ENCODE measurements at places on chromosomes 3 and 15.
A peak's percentile ranks its signal among the peaks of the same experiment; 100 is the strongest.

DNA sequence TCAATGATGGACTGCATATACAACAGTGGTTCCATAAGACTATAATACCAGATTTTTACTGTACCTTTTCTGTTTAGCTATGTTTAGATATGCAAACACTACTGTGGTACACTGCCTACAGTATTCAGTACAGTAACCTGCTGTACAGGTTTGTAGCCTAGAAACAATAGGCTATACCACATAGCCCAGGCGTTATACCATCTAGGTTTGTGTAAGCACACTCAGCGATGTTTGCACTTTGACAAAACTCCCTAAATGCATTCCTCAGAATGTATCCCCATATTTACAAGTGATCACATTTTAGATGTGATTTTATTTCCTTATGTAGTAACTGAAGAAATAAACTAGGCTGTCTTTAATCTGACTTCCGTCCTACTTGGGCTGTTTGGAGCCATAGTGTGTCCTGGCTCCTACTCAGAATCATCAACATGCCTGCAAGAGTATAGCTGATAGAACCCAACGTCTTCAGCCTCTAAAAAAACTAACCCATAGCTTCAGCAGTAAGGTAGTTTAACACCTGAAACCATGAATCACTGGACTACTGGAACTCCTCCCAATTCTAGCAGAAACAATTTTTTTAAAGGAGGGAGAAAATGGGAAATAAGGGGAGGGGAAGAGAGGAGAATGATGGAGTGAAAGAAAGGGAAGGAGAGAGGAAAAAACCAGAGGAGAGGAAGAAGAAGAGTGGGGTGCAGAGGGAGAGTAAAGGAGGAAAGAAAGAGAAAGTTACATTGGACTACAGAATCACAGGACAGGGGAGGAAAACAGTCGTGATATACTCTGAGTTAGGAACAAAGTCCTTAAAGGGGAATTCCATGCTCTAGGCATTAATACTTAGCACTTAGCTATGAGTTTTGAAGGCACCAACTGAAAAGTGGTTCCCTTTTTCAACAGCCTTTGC is 67.7 kb upstream of the PLXND1 start:
- DNase-seq = no peak

GRCh38 chr3:59303452-59303851 is 253.6 kb upstream of the CFAP20DC start:
- no peak for DNase-seq

- no peak for DNase-seq
These were observed 151.5 kb upstream of the BHLHE40 start for GRCh38 chr3:4827767-4828166.

DNA sequence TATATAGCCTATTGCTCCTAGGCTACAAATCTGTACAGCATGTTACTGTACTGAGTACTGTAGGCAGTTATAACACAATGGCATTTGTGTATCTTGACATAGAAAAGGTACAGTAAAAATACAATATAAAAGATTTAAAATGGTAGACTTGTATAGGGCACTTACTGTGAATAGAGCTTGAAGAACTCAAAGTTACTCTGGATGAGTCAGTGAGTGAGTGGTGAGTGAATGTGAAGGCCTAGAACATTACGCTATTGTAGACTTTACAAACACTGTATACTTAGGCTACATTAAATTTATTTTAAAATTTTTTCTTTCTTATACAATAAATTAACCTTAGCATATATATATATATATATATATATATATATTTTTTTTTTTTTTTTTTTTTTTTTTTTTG is 140.0 kb upstream of the UBE2E1 start:
- no peak for DNase-seq

GRCh38 chr3:184231671-184232070 is 2.3 kb downstream of the VWA5B2 start:
- DNase-seq = no peak

GRCh38 chr3:65548848-65549625 is 489.7 kb downstream of the MAGI1 start:
- no peak for DNase-seq

- no peak for DNase-seq
These were observed 173.3 kb downstream of the RAB11A start for GRCh38 chr15:66042624-66043023.

DNA sequence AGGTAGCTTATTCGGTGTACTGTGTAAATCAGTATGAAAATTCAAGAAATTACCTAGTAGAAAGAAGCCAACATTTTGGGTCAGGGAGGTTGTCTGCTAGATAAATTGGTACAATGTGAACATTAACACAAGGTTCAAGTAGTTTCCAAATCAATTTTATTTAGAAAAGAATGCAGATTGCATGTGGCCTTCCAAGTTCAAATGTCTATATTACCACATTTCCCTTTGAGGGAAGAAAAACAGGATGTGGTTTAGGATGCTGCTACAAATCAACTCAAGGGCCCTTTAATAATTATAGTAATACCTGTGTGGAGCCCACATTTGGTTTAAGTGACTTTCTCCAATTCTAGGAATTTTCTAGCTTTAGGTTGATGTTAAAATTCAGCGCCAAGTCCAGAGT is 57.5 kb downstream of the CADPS start:
- DNase-seq = no peak

DNA sequence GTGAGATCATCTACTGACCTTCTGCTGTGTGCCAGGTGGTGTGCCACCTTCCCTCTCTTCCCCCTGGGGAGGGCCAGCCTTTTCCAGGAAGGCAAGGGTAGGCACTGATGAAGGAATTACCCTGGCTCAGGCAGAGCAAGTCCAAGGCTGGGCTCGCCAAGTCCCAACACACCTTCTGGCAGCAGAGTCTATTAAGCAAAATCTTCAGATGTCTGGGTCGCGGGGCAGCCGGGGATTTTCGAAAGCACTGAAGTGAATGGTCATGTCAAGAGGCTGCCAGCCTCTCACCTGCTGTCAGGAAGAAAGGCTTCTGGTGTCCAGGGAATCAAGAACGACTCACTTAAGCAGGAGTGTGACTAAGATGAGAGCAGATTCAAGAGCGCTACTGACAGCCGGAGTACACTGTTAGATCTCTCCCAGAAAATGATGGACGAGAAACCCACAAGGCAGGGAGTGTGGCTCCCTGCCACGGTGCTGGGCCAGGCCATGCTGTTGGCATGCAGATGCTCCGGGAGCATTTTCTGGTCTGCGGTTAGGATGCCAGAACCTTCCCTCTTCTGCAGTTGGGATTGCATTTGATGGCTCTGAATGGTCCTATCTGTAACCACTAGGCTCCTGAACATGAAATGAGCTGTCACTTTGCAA is 479.8 kb downstream of the SHQ1 start:
- no peak for DNase-seq

DNA sequence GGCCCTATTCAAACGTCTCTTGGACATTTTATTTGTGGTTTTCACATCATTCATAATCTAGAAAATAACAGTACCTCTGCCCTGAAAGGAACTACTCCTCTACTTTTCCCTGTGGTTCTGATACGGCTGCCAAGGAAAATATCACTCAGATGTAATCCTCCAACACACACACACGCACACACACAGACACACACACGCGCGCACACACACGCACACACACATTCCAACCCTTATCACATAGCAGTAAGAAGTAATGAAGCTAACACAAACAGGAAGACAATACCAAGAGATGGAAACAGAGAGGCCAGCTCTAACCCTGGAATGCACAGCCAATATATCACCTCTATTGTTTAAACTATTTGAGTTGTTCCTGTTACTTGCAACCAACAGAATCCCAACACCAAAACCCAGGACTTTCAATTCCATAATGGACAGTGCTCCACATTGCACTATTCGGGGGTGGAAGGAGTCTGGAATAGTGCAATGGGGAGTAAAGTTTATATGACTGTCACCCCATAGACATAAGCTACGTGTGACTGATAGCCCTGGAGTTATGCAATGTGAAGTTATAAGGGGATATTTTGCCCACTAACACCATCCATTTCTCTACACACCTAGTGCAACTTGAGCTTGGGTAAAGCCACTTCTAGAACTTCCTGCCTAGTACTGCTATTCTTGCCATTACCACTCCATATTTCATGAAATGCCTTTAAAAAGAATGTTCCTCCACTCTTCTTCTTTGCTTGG is 71.3 kb upstream of the FNDC3B start:
- DNase-seq = no peak

GRCh38 chr3:118714800-118715199 is 319.8 kb downstream of the IGSF11 start:
- DNase-seq = no peak

DNA sequence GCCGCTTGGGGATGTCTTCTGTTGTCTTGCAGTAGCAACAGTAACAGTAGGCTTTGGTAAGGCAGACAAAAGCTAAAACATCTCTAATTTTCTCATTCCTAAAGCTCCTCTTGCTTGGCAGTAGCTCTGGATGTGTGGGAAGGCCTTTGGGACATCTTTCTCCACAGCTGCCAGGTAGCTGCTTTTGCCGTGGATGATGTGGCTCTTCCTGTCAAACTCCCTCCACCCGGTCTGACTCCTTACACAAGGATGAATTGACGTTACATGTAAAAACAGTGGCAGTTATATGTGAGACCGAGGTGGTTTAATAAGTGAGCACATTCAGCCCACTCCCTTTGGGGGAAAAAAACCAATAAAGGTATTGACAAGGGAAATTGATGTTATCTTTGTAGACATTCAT is 309.1 kb downstream of the TUSC7 start:
- no peak for DNase-seq

DNA sequence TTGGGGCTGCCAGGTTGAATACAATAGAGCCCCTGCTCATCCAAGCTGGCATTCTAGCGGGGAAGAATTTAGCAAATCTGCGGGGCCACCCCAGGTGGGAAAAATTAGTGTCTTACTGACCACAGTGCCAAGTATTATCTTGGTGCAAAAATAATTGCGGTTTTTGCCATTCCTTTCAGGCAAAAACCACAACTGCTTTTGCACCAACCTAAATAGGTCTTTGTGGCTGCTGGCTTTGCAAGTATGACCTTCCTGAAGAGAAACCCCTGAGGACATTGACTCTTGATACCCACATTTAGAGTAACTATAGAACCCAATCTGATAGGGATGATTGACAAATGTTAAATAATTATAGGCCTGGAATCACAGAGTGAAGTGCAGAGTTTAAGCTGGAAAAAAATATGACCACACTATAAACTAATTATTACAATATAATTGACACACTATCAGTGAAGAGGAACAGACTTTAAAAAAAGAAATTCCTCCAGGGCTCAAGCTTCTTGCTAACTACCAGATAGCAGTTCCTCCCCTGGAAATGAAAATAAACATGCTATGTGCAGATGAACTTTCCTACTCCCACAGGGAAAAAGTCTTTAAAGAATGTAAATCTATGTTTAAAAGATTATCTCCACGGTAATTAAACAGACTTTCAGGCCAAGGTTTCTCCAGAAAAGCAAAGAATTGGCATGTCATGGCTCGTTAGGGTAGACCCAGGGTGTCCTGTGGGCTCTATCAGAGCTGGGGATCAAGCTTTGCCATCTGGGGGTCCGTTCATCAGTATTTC is 34.4 kb downstream of the CA12 start:
- DNase-seq = no peak

DNA sequence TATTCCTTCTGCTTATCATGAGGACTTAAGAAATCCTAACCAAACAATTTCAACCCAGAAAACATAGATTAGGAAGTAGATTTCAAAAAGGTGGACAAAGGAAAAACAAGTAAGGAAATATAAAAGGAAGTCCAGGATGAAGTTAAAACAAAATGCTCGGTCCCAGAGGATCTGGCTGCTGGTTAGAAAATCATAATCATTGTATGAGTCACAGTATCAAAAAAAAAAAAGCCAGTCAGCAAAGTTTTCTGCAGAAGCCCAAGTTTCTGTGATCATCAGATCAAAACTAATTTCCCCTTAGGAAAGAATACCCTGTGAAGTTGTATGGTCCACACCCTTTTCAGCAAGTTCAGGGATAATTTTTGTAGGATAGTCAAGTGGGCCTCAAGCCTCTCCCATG is 43.0 kb upstream of the LRTM1 start:
- no peak for DNase-seq

DNA sequence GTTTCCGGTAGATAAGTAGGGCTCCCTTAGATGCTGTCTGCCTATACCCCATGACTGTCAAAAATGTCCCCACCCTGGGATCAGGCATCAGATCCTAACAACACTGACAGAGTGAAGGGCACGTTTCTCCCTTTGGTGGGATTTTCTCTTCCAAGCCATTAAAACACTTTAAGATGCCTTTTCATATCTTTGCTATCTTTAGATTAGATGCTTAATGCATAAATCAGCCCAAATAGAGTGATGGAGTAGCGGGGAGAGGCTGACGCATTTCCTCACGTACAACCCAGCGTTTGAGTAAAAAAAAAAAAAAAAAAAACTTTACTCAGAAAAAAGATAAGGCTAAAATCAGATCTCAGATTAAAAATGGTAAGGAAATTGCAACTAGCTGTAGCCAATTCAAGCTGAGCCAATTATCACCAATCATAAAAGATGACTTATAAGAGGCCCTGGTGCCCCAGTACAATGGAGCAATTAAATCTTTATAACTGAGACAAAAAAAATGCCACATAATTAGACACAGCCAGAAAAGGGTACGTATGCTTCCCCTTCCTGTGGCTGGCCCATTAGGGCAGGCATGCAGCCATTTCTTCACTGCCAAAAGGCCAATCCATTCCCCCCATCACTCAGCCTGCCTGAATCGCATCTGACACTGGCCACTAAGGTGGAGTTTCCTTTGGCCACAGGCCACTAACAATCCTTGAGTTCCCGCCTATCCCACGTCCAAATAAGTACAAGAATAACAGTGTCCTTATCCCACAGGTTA is 45.0 kb downstream of the RFTN1 start:
- no peak for DNase-seq

DNA sequence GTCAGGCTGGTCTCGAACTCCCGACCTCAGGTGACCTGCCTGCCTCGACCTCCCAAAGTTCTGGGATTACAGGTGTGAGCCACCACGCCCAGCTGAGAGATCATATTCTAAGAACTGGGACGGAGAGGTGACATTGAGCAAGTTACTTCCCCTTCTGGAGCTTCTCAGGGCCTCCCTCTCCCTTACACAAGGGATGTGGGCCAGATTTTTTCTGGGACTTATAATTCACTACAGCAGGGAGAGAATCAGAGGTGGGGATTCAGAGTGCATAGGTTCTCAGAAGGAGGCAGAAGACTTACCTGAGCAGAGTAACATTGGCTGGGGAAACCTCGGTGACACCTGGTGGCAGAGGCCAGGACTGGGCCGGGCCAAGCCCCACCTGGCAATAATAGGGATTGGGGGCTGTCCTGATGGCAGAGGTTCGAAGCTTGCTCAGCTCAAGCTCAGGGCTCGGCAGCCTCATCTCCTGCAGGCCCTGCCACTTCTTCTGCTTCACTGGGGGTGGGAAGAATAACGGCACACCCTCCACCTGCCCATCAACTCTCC is 6.8 kb downstream of the LTK start:
- no peak for DNase-seq

- DNase-seq = peak; percentile 60
These were observed 114.3 kb upstream of the ARHGEF3 start for GRCh38 chr3:56915966-56916586.

DNA sequence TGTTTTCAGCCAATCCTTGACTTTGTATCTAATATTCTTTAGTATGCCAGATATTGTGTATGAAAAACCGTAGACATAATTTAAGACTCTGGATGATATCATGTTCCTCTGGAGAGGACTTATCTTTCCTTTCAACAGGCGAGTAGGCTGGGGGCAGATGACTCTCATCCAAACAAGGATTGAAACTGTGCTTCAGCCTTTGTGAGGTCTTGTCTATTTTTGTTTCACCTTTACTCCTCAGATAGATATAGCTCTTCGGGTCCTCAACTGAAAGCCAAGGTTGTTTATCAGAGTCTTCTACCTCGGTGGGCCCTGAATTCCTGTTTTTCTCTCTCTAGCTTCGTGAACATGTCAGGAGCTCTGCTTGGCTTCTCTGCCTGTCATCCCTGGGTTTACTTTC is 66.0 kb downstream of the C3orf20 start:
- no peak for DNase-seq

All from T-helper 1 cell (primary cell).